ENCODE measurements at places on chromosomes 6 and 20. TPM values are rescaled to one million over a fixed set of nuclear protein-coding genes. Genes with fewer than 3 reads are reported as not detected.
A peak's percentile ranks its signal among the peaks of the same experiment; 100 is the strongest.

GRCh38 chr6:157877573-157878438, 54.8 kb downstream of the SNX9 start:
- no peaks in the 10 kb centered on the region for H3K27me3 ChIP-seq
- H3K36me3 ChIP-seq, result peaks cover 70% of the 10 kb centered on the region
- H3K4me3 ChIP-seq, result no peak overlapping the region
- DNase-seq, result no peak
- H3K4me1 ChIP-seq, result no peaks in the 10 kb centered on the region

Gene SLC35D3
- total RNA-seq, result not detected

- no peaks in the 10 kb centered on the region for H3K27me3 ChIP-seq
- H3K4me3 ChIP-seq, result no peak overlapping the region
- H3K27ac ChIP-seq, result no peak overlapping the region
- no peak for DNase-seq
- H3K36me3 ChIP-seq, result no peaks in the 10 kb centered on the region
- H3K4me1 ChIP-seq, result peaks cover 16% of the 10 kb centered on the region
Observed at GRCh38 chr6:133629970-133630369, 258.9 kb upstream of the TCF21 start.

DNA sequence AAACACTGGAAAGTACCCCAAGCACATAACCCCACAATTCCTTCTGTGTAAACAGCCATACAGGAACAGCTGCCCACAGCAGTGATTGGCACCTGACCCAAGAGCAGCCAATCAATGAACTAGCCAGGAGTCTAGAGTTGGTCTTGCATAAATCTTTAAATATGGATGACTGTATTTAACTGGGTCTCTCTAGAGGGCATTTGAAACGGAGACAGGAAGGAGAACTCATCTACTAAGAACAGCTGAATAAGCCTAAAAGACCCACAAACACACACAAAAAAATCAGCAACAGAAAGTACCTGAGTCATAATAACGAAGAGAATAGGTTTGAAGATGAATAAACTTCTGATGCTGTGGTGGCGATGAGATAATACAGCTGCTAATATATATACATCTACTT, 49.0 kb upstream of the ASF1A start:
- H3K4me3 ChIP-seq, result no peak overlapping the region
- DNase-seq, result no peak
- no peak overlapping the region for H3K27ac ChIP-seq
- no peaks in the 10 kb centered on the region for H3K27me3 ChIP-seq

GRCh38 chr6:116369540-116369939, 1.2 kb upstream of the DSE start:
- H3K27ac ChIP-seq, result peak overlapping the region; percentile 88
- H3K4me3 ChIP-seq, result peak overlapping the region; percentile 85
- peaks cover 15% of the 10 kb centered on the region for H3K36me3 ChIP-seq
- no peaks in the 10 kb centered on the region for H3K27me3 ChIP-seq

- no peak overlapping the region for H3K27ac ChIP-seq
- H3K4me1 ChIP-seq, result no peaks in the 10 kb centered on the region
- H3K36me3 ChIP-seq, result no peaks in the 10 kb centered on the region
- H3K4me3 ChIP-seq, result no peak overlapping the region
- H3K27me3 ChIP-seq, result no peaks in the 10 kb centered on the region
Observed at GRCh38 chr6:166697113-166697512, 70.1 kb upstream of the RPS6KA2 start.

Gene SCGN
- not detected for total RNA-seq

GRCh38 chr6:31558631-31559500, 11.5 kb downstream of the NFKBIL1 start:
- H3K4me3 ChIP-seq, result no peak overlapping the region
- DNase-seq, result peak; percentile 52
- no peaks in the 10 kb centered on the region for H3K27me3 ChIP-seq
- no peak overlapping the region for H3K27ac ChIP-seq

- no peaks in the 10 kb centered on the region for H3K27me3 ChIP-seq
- H3K4me1 ChIP-seq, result no peaks in the 10 kb centered on the region
- H3K36me3 ChIP-seq, result no peaks in the 10 kb centered on the region
Observed at GRCh38 chr20:8476021-8476420, 344.0 kb downstream of the PLCB1 start.

Data from MCF 10A (cell line).